ENCODE measurements at places on chromosomes 6 and 20.

DNA sequence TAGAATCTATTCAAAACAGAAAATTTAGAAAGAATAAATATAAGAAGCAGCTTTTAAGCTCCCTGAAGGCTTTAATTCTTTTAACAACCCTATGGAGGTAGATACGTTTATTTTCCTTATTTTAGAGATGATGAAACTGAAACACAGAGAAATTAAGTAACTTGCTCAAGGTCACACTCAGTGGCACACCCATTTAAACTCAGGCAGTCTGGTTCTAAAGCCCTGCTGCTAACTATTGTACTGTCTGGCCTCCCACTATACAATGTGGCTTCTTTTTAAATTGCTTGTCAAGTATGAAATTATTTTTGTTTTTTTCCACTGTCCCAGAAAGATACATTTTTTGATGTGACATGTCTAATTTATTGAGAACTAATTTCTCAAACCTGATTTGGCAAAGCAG lies 55.7 kb downstream of the FAM217A start:
- no peak for DNase-seq

DNA sequence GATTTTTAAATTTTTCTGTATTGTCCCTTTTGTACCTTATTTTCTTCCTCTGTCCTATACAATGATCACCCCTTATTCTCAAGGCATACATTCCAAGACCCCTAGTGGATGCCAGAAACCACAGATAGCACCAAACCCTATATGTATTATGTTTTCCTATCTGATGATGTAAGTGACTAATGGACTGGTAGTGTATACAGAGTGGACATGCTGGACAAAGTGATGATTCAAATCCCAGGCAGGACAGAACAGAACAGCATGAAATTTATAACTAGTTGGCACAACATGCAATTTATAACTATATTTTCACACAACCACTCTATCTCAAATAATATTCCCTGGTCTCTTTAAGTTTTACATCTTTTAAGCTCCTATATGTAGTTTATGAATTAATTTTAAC lies 205.6 kb upstream of the FLRT3 start:
- no peak for DNase-seq

- no peak for DNase-seq
These were observed 691 bp downstream of the ASF1A start for GRCh38 chr6:118894425-118895260.

DNA sequence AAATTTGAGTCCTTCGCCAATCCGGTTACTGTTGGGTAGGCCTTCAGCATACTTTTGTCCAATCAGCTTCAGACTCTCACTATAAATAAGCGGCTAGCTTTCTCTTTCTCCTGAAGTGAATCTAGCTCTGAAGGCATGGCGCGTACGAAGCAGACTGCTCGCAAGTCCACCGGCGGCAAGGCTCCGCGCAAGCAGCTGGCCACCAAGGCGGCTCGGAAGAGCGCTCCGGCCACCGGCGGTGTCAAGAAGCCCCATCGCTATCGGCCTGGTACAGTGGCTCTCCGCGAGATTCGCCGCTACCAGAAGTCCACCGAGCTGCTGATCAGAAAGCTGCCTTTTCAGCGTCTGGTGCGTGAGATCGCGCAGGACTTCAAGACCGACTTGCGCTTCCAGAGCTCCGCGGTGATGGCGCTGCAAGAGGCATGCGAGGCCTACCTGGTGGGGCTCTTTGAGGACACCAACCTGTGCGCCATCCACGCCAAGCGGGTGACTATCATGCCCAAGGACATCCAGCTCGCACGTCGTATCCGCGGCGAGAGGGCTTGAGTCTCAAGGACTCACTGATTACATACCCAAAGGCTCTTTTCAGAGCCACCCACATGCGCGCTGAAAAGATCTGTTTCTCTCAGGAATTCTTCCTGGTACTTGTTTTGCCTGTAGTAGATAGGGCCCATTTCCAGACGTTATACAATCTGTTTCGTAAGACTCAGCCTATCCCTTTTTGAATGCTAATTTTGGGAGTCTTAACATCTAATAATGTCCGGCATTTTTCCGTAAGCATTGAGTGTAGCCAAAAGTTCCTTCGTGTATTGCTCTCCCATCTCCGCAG lies 102.0 kb downstream of the OR2B2 start:
- peak; percentile 88 for DNase-seq

GRCh38 chr6:153125032-153125431 lies 6.0 kb downstream of the RGS17 start:
- DNase-seq: no peak

- no peak for DNase-seq
These were observed 175.7 kb downstream of the ALDH8A1 start for GRCh38 chr6:134774201-134774638.

- no peak for DNase-seq
These were observed 573.1 kb downstream of the KIF16B start for GRCh38 chr20:16000112-16000511.

GRCh38 chr6:13808801-13809200 lies 5.6 kb downstream of the MCUR1 start:
- no peak for DNase-seq

GRCh38 chr6:4931530-4932227 lies 72.2 kb downstream of the RPP40 start:
- DNase-seq: no peak

DNA sequence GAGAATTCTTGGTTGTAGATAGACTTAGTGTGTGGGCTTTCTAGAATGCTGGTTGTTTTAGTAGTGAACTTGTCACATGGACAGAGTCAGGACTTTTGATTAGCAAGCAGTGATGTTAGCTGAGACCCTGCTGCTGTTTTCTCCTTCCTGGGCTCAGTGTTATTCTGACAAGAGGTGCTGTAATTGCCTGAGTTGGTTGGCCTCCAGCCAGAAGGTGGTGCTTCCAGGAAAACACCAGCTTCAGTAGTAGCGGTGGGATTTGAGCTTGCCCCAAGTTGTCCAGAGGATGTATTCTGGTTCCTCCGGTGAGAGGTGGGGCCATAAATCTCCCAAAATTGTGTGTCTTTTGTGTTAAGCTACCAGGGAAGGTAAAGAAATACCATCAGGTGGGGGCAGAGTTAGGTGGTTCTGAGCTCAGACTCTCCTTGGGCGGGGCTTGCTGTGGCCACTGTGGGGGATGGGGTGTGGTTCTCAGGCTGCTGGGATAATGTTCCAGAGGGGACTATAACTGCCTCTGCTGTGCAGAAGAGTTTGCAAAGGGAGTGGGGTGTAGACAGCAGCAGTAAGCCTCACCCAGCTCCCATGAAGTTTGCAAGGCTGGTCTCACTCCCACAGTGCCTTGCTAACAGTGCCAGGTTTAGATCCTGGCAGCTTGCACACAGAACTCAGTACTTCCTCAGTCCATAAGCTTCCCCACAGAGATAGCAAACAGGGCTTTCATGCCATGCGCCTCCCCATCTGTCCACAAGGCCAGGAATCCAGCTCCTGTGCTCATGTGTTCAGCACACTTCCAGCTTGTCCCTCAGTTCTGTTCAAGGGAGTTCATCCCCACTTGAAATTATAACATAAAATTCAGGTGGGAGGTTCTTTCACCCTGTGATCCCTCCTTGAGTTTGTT lies 278.4 kb upstream of the PTCHD4 start:
- DNase-seq: no peak

GRCh38 chr6:39770446-39770845 lies 21.7 kb upstream of the DAAM2 start:
- no peak for DNase-seq

DNA sequence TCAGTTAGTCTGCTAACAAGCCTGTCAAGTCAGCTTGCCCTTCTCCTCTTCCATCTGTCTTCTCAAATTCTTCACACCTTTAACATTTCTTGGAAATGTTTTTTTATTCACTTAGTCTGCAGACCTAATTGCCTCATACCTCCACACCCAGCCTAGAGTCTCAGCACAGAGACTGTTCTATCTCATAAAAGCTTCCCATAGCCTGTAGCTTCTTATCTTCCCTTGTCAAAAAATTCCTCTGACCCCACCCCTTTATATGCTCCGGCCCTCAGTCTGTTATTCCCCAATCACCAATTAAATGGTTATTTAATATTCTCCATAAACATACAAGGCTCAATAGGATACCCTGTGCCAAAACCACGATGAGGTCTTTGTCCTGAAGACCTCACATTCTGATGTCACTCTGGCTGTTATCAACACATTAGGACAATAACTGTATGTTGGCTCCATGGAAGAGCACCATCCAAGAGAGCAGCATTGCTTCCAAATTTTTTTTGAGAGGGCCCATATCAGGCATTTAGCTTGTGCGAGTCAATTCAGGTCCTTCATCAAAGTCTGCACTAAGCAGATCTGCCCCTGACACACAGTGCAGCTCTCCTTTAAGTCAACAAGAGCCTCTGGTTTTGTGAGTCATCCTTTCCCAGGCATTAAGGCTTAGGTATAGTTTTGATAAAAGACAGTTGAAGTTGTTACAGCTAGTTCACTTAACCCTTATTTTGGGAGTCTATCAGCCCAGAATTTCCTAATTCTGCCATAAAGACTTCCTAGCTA lies 83.2 kb upstream of the TBX18 start:
- DNase-seq: no peak

DNA sequence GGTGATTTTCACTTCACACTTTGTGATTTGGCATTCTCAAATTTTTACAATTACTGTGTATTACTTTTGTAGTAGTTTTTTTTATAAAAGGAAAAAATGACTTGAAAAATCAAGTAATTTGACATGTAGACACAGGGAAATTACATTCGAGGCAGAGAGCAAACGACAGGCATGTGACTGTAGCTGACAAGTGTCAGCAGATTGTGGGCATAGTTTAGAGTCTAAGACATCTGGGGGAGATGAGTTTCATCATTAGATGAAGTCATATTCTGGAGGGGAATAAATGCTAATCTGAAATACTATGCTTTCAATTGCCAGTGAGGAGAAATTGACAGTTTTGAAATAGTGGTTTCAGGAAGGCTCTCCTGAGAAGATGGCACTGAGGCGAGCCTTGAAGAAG lies 126.0 kb downstream of the MTHFD1L start:
- no peak for DNase-seq

GRCh38 chr20:53100476-53100911 lies 128.3 kb downstream of the TSHZ2 start:
- DNase-seq: no peak

All from pulmonary artery endothelial cell (primary cell).